ENCODE measurements at places on chromosomes 1 and 21.

GRCh38 chr1:39737546-39738169, 1.0 kb upstream of the PPIE start:
- DNase-seq: no peak

- DNase-seq: no peak
Measured at GRCh38 chr1:101769520-101769919, 227.2 kb downstream of the OLFM3 start.

GRCh38 chr1:85734931-85735330, 26.7 kb upstream of the ZNHIT6 start:
- DNase-seq: no peak

DNA sequence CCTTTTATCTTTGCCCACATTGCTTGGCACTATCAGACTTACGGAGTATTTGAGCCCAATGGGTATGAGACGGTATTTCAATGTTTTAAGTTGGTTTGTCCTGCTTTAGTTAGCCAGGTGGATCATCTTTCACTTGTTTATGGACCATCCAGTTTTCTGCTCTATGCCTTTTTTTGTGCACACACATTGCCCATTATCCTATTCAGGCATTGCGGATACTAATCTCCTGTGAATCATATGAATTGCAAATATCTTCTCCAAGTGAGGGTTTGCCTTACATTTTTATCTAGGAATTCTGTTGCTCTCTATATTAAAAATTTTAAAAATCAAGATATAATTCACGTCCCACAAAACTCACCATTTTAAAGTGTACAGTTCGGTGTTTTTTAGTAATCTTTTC, 14.0 kb downstream of the CYYR1 start:
- no peak for DNase-seq

GRCh38 chr21:26539566-26539965, 33.5 kb downstream of the CYYR1 start:
- no peak for DNase-seq

- no peak for DNase-seq
Measured at GRCh38 chr1:32684167-32684811, 18.3 kb downstream of the SYNC start.

DNA sequence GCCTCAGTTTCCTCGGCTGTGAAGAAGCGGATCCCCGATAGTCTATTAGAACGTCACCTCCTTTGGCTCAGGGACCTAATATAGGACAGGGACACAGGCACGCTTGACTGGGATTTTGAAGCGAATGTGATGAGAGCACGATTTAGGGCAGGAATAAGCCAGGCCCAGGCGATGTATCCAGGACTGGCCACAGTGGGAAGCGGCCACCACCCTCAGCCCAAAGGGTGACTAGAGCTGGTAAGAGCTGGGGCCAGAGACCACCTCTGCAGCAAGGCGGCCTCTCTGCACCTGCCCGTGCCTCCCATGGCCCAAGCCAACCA, 100.0 kb upstream of the VAMP3 start:
- DNase-seq: no peak

DNA sequence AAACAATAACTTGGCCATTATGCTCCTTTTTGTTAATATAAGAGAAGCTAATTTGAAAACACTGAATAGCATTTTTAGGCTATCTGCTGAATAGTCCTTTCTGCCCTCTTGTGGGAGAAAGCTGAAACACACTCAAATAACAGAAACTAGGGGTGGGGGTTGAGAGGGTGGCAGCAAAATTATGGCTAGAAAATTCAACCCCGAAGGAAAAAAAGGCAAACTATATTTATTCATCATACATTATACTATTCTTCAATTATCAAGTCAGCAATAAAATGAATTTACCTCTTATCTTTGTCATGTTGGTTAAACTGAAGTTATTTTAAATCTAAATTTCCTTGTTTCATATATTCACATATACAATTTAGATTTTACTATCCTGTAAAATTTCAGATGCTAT, 255.9 kb downstream of the FAF1 start:
- DNase-seq: no peak

DNA sequence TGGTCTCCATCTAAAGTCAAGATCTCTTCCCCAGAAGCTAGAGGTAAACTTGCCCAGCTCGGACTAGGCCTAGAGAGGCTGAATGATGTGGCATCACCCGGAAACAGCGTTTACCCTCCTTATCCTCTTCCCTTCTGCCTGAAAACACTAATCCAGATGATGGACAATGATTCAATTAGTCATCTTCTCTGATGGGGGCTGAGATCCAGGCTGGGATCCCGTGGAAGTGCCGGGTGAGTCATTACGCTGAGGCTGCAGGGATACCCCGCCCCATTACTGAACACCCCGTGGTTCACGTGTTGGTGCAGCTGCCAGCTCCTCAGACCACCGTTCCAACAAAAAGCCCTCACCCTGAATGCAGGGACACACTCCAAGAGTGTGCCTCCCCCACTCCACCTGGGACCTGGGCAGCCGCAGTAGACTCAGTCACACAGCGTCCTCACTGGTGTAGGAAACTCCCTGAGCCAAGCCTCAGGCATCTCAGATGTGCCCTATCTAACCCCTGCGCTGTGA, 2.0 kb downstream of the S100A6 start:
- DNase-seq: no peak

DNA sequence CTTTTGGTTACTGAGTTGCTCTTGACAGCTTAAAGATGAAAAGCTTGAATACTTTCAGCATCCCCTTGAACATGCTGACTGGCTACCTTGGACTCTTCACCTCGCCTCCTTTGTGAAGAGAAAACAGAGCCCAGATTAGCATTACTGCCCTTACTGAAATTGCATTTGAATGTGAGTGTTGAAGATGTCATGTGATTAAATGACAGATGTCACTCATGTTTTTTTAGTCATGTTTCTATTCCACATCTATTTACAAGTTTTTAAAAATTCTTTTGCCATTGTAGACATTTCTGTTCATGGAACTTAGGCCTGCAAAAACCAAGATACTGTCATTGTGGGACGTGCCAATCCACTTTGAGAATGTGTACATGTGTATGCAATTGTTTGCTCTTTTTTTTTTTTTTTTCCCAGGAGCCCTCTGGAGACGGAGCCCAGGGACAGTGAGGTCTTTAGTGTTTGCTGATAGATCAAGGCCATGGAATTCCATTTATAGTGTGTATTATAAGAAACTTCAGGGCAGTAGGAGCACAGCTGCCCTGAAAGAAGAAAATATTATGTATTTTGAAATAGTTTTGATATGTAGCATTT, 25.7 kb upstream of the IVNS1ABP start:
- no peak for DNase-seq

- DNase-seq: no peak
Measured at GRCh38 chr21:44763451-44764318, 37.9 kb downstream of the UBE2G2 start.

DNA sequence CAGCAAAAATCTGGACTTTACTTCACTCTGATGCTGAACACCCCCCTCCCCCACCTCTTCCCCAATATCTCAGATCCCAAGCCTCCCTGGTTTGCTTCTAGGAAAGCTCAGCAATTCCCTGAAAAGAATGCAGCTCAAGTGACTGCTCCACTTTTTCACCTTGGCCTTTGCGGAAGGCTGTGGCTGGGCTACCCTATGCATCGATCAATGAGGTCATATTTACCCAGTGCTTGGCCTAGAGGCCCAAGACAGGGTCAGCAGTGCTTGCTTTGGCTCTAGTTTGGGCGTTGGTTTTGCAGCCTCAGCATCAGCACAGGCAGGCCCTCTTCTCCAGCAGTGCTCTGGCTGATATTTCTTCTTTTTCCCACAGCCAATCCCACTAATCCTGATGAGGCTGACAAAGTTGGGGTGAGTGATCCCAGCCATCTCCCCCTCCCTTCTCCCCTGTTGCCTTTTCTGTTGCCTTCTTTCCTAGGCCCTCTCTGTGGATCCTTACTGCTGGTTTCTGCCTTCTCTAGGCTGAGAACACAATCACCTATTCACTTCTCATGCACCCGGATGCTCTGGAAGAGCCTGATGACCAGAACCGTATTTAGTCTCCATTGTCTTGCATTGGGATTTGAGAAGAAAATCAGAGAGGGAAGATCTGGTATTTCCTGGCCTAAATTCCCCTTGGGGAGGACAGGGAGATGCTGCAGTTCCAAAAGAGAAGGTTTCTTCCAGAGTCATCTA, 14.2 kb downstream of the FCGR2B start:
- no peak for DNase-seq

DNA sequence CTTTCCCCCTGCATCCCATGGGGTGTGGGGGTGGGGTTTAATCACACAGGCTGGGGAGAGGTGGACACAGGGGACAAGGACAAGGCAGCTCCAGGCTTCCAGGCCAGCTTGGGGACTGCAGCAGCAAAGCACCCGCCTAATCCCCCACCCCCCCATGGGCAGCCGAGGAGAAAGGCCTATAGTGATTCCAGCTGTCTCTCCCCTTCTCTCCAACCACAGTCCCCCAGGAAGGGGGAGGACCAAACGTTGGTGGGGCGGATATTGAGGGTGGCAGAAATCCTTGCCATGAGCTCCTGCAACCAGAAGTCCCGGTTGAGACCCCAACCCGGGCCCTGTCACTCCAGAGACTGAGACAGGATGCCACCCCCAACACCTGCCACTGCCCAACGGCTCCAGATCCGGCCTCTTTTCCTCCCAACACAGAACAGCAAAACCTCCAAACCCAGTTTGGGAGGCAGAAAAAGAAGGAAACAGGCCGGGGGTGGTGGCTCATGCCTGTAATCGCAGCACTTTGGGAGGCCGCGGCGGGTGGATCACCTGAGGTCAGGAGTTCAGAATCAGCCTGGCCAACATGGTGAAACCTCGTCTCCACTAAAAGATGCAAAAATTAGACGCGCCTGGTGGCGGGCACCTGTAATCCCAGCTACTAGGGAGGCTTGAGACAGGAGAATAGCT, 1.7 kb downstream of the EPHA2 start:
- DNase-seq: no peak

DNA sequence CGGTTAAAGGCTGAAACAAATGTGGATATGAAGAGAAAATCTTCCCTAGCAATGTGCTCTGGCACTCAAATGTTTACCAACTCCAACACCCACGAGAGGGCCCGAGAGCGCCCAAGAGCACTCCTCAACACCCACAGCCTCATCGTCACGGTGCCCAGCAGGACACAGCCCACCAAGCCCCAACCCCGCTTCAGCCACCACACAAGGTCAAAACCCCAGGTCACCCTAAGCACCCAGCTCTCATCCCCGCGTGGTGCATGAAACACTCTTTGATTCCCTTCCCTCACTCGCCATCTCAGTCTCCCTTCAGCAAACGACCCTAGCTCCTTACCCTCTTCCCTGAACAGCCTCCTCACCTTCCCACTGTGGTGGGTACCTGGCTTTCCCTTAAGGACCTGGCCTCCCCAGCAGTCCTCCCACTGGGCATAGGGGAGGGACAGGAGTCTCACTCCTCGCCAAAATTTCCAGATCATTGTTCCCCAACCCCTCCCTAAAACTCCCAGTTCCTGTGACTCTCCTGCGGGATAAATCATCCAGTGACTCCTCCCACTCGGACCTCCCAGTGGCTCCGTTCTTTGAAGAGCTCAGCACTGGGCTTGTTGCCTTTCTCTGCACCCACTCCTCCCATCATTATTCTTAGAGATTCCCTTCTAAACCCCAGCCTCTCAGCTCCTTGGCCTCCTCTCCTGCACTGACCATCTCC, 170.4 kb upstream of the SYT6 start:
- DNase-seq: no peak

- no peak for DNase-seq
Measured at GRCh38 chr1:4273243-4273642, 373.2 kb upstream of the C1orf174 start.
